ENCODE measurements at places on chromosomes 2 and 18. TPM values are rescaled to one million over a fixed set of nuclear protein-coding genes. Genes with fewer than 3 reads are reported as not detected.

DNA sequence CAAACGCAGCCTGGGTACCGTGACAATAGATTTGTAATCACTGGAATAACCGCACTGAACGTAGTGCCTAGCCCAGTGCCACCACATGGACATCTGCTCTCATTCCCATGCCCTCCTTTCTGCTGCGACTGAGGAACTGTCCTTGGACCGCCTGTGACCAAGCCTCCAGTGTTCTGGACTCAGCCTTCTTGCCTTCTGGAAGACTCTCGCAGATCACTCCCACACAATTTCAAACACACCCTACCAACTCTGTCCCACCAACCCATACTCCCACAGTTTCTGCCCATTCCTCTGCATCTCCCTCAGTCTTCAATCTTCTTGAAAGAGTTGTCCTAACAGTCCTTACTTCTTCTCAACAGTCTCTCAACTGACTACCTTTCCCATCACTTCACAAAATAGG is 2.1 kb downstream of the RNF149 start:
- DNase-seq: no peak

- no peak for DNase-seq
These were observed 175.3 kb upstream of the EPHA4 start for GRCh38 chr2:221747289-221747972.

DNA sequence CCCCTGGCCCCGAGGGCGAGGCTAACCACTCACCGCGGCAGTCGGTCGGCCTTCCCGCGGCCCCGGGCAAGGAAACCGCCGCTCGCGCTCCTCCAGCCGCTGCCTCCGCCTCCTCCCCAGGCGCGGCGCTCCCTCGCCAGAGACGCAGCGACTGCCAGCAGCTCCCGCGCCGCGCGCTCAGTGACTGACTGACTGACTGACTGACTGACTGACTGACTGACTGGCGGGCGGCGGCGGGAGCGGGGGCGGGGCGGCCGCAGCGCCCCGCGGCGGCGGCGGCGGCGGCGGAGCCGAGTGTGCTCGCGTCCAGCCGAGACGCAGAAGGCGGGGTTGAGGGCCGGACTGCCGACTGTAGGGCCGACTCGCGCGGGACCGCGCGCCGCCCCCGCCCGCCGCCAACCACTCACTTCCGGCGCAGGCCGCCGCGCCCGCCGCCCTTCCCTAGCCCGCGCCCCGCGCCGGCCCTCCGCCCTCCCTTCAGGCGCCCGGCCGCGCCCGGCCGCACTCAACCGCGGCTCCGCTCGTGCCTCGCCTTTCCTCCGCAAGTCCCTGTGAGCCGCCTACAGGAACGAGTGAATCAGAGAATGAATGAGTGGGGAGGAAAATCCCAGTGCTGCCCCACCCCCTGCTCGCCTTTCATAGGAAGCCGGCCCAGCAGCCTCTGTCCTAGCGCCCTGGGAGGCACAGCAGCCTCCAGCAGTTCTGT is at the start of gene RAPH1:
TSS of gene RAPH1 (minus strand) at position 224 of the 706 bp plus-strand sequence. CDS start 39,948 bp downstream, outside the sequence.
- peak; percentile 83 for DNase-seq

DNA sequence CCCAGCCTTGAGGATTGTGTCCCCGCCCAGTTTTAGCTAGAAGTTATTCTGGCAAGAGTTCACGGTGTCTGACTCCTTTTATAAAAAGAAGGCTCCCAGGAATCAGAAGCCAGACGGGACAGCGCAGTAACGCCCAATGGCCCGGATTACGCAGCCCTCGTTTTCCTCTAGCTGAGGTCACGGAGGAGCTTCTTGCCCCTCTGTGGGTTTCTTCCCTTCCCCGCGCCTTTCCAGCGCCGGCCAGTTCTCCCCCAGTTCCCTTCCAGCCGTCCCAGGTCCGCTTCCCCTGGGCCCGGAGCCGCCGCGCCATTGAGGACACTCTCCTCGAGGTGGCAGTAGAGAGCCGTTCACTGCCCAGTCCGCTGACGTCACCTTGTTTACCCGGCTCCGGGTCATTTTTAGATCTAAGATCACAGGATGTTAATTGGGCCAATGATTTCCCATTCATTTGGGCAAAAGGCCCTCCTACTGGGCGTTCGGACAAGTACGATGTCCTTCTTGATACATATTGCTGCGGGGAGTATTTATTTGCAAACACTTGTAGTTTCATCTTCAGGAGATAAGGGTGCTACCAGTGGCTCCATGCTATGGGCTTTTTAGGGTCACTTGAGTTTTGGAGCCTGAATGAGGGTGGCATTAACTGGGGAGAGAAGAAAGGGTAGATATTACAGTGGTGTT is 81.5 kb upstream of the PPM1B start:
- peak; percentile 79 for DNase-seq

DNA sequence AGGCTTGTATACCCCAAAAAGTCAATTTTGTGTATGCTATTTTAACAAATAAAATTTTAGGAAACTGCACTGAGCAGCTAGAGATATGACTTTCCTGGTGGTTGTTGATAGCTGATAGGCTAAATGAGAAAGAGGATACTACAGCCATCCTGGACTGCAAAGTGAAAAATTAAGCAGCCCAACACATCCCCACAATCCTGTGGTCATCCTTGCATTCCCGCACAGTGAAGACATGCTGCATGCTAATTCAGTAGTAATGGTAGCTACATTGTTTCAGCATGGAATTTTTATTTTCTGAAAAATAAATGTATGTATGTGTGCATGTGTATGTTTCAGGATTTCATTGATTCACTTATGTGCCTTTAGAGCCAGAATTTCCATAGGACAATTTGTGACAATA is 124.2 kb upstream of the CCDC68 start:
- DNase-seq: no peak

DNA sequence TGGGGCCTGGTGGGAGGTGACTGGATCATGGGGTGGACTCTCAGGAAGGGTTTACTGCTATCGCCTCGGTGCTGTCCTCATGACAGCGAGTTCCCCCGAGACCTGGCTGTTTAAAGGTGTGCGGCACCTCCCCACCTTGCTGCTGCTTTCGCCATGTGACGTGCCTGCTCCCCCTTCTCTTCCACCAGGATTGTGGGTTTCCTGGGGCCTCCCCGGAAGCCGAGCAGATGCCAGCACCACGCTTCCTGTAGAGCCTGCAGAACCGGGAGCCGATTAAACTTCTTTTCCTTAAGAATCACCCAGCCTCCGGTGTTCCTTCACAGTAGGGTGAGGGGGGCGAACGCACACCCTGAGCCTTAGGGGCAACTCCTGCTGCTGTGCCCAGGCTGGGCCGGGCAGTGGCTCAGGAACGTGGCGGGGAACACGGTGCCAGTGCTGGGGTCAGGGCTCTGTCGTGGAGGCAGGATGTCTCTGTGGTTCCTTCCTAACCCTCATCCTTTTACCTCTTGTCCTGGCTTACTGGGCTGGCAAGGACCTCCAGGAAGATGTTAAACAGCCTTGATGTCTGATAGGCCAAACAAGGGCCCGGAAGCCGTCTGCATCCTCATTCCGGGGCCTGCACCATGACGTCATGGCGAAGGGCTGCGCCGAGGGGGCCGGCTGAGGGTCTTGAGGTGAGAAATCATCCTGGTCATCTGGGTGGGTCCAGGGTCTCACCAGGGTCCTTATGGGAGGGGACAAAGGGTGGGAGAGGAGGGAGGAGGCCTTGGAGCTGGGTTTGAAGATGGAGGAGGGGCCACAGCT is 12.7 kb downstream of the NEU4 start:
- no peak for DNase-seq

GRCh38 chr2:1972011-1972410 is 227.7 kb upstream of the PXDN start:
- DNase-seq: no peak

DNA sequence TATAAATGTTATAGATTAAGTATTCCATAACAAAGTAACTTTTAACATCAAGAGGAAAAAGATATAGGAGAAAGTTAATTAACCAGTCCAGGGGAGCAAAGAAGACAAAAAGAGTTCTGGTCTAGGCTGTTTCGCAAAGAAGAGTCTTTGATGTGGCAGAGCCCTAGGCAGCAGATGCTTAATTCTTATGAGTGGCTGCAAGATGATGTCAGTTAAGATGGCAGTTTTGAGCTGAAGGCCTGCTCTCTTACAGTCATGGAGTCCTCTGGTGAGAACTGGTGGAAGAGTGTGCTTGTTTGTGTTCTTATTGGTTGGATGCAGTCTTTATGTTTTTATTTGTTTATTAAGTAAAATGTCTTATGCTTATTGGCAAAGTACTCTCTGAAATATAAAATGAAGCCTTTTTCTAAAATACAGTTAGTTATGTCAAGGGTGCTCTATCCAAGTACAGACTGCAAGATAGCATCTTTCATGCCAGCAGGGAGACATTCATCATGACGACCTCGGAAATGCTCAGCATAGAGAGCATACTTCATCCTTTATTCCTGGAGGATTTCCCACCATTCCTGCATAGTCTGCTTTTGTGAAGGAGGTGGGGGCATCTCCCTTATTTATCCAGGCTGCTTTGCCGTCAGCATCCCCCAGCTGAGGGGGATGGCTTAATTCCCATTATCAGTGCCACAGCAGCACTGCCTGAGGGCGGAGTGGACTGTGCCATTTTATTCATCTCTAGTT is 38.9 kb upstream of the SERPINE2 start:
- DNase-seq: no peak

DNA sequence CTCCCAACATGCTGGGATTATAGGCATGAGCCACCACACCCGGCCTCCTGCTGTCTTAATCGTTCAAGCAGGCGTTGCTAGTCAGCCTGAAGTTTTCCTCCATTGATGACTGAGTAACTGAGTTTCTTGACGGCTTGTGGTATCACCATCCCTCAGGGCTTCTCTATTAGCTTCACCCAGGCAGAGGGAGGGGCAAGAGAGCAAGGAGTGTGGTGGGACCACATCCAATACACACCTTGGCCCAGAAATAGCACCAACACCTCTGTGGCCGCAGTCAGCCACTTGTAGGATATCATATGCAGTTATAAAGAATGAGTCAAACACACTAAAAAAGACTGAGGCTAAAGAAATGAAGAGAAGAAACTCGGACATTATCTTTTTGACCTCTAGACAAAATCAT is 1009.4 kb upstream of the CELF4 start:
- DNase-seq: no peak

- no peak for DNase-seq
These were observed 50.0 kb upstream of the TTC39C start for GRCh38 chr18:23964282-23965238.

DNA sequence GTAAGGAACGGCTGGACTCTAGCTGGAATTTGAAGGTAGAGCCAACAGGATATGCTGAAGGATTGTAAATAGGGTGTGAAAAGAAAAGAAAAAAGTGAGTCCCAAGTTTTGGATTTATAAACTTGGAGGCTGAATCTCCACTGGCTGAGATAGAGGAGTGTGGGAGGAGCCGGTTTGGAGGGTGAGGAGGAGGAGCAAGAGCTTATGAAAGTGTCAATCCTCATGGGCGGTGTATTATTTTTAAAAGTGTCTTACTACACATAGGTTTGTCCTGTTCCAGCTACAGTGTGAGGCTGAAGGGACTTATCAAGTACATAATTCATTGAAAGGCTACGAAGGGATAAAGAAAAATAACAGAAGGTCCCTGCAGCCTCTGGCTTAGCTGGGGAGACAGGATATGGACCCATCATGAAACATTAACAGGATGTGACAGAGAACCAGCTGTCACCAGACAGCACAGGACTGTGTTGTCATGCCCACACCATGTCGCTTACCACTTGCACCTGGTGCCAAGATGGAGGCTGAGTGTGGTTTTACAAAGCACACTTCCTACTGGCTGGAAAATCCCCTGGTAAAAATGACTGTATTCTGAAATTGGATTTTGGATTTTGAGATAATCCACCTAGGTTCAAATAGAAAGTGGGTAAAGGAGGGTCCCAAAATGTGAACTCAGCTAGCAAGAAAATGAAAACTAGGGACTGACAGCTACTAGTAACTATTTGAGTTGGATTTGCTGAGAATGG is 2.5 kb upstream of the MREG start:
- no peak for DNase-seq

DNA sequence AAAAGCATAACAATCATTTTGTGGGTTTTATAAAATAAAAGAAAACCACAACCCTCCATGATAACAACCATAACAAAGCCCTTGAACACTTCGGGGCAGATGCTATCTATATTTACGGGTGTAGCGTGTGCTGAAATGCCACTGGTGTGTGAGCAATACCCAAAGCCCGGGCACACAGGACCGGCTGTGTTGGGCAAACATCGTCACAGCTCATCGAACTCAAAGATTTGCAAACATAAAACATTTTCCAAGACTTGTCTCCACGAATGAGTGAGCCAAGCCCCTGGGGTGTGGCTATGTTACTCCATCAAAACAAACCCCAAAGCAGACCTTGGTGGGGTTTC is 290.2 kb downstream of the LPIN1 start:
- DNase-seq: no peak

GRCh38 chr2:39730276-39730675 is 48.8 kb downstream of the THUMPD2 start:
- no peak for DNase-seq

DNA sequence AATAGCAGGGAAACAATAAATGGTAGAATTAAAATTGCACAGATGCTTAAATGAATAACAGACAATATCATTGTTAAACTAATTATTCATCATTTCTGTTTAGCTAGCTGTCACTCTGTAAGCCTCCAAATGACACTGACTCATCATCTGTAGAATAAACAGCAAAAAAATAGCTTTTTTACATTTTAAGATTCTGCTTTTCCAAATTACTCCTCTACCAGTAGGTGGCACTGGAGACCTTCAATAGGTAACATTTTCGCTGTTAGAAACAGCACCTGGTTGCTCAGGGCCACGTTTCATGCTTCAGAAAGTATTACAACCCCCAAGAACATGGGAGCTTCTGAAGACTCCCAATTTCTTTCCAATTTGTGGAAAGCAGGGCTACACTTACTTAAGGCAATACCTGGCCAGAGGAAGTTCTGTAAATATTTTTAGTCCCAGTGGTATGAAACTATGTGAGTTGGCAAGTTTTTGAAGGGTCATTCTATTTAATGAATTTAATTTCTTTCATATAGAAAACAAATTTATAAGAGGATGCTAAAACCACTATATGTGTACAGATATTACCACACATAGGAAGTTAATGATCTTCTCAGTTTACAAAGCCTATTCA is 45.4 kb downstream of the TTN start:
- no peak for DNase-seq

DNA sequence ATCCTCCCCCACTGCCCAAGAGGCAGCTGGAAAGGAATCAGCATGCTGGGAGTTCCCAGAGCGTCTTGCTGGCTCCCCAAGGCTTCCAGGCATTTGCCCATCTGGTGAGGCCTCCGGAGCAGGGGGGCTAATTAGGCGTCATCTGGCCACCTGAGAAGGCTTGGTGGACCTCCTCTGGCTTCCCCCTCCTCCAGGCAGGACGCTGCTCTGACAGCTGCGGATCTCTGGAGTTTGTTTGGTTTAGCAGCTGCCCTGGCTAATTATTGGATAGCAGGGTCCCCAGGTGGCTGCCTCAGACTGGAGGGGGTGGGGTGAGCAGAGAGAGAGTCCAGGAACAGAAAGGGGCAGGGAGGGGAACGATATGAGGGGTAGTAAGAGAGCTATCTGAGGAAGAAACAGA is 425.2 kb upstream of the MEX3C start:
- DNase-seq: no peak

MOGAT1 gene
- not detected for total RNA-seq

SCLY gene
- 16.1 TPM for total RNA-seq

ASXL3 gene
- 7.3 TPM for total RNA-seq

CCDC74A gene
- total RNA-seq: 95.5 TPM

ACMSD gene
- not detected for total RNA-seq

SULT1C2 gene
- 1.8 TPM for total RNA-seq

All from prostate gland (tissue), 2 donors.